Left lung (tissue), 14 donors: ENCODE measurements at places on chromosomes 5 and 9.

- DNase-seq, result no peak
Measured at GRCh38 chr5:33827885-33828284, 63.9 kb downstream of the ADAMTS12 start.

GRCh38 chr5:1707467-1707866 is 92.2 kb downstream of the MRPL36 start:
- DNase-seq, result no peak

DNA sequence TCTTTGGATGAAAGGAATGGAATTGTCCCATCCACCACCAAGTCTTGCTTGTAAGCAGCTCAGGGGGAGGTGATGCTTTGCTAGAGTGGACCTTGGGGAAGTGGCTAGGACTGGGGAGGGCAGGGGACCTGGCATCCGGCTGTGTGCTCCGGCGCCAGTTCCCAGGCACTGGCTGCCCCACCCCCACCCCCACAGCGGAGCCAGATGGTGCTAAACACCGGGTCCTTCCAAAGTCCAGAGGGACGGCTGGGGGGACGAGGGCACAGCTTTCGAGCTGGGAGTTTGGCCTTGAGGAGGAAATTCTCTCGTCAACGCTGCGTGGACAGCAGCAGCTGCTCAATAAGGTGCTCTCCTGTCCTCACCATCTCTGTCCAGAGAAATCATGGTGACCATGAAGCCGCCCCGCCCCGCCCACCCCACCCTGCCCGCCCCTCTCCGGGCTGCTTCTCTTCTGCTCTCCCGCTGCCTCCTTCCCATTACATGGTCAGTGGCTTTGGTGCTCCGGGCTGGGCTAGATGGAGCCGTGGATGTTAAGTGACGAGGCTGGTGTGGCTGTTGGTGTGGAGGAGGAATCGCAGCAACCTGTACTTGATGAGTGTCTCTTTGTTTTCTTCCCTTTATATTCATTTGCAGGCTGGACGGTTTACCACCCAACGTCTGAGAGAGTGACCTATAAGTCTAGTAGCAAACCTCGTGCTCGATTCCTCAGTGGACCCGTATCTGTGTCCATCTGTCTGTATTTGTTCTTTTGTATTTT is 115.7 kb downstream of the WNK2 start:
- no peak for DNase-seq

GRCh38 chr9:126151686-126152134 is 174.9 kb upstream of the MVB12B start:
- no peak for DNase-seq

GRCh38 chr9:95979446-95979845 is 104.0 kb downstream of the ERCC6L2 start:
- no peak for DNase-seq
